ENCODE measurements at places on chromosomes 11 and 22. TPM values are rescaled to one million over a fixed set of nuclear protein-coding genes. Genes with fewer than 3 reads are reported as not detected.

Gene OR5A1
- not detected for total RNA-seq

Gene OR2D2
- not detected for total RNA-seq

Gene MRGPRX4
- total RNA-seq: not detected

Gene NAALAD2
- 0.42 TPM for total RNA-seq

Gene GAL
- not detected for total RNA-seq

Gene CNIH2
- not detected for total RNA-seq

DNA sequence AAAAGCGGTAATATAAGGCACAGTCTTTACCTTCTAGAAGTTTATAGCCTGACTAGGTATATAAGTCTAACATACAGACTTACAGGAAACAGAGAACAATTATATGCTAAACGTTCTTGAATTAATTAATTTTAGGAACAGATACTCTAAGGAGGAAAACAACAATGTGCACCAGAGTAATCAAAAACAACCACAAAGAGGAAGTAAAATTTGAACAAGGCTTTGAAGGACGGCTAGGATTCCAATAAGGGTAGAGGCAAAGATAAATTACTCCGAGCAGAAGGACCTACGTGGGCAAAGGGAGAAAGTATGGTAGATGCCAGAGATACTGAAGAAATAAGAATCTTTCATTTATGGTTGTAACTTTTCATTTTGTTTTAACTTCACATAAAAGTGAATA, 54.4 kb downstream of the ENTHD1 start:
- DNase-seq: no peak

DNA sequence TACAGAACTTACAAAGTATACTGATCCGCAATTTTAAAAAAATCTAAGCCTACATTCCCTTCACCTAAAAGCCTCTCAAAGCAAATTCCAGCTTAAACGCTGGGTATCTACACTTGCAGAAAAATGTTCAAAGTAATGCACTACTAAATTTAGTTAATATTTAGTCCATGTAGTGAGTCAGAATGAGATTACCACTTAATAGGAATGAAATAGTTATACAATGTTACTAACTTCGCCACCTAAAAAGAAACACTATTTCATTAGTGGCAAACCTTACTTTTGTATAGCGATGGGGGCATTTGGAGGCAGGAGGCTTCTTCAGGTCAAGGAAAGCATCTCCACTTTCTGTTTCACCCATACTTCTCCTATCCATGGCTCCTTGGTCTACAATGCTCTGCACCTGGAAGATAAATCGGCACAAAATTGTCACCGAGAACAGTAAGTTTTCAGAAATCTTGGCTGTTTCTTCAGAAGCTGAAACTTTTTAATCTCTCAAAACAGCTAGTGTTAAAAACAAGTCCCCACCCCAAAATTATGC, 1.2 kb downstream of the EIF4ENIF1 start:
- DNase-seq: no peak

DNA sequence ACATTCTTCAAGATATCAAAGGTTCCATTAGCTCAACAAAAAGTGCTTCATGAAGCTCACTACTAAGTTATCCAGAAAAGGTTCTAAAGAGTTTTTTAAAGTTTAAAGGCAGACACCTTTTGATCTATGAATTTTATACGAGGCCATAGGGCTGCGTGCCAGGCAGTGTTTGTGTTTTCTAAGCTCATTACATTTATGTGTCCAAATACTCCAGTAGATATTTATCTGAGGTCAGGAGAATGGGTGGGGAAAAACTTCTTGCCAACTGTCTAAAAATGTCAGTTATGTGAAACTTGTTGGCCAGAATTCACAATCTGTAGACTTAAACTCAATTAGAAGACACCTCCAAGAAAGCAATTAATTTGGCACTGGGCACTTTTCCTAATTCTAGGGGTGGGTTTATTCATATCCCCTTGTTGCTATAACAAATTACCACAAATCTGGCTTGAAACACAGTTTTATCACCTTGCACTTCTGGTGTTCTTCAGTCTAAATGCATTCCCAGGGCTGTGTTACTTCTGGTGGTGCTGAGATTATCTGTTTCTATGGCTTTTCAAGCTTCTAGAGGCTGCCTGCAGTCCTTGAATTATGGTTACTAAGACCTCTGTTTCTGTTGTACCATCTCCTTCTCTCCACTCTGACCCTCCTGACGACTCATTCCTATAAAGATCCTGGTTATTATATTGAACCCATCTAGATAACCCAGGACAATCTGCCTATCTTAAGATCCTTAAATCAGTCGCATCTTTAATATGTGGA, 1030.4 kb upstream of the CNTN5 start:
- DNase-seq: no peak

DNA sequence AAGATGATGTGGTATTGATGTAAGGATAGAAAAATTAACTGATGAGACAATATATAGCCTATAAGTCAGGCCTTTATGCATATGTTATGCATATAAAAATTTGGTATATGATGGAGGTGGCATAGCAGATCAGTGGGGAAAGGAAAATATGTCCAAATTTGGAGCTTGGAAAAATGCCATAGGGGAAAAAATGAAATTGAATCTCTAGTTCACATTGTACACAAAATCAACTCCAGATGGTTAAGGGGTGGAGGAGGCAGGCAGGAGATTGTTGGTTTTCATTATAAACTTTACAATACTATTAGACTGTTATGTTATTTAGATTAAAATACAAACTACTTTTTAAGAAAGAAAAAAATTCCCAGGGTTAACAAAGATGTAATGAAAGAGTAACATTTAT, 15.1 kb upstream of the CD3E start:
- no peak for DNase-seq

- DNase-seq: no peak
Measured at GRCh38 chr11:12802418-12803085, 128.3 kb downstream of the TEAD1 start.

DNA sequence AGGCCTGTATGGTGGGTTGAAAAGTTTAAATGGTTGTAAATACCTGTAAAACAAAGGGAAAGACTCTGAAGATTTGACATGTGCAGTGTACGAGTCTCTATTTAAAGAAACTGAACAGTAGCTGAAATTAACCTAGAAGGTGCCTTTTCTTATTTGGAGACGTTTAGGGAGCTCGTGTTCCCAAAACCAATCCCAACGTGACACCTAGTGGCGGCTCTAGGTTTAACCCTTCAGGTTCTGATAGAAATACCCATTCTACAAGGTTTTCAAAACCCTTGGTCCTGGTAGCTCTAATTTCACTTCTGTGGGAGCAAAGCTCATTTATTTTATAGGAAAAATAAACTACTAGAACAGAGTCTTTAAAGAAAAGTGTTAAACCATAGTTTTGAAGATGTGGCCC, 258.3 kb downstream of the LRRC4C start:
- no peak for DNase-seq

- no peak for DNase-seq
Measured at GRCh38 chr11:2378527-2379210, 1.6 kb downstream of the CD81 start.

GRCh38 chr11:126880872-126881271, 119.7 kb downstream of the KIRREL3 start:
- DNase-seq: no peak

DNA sequence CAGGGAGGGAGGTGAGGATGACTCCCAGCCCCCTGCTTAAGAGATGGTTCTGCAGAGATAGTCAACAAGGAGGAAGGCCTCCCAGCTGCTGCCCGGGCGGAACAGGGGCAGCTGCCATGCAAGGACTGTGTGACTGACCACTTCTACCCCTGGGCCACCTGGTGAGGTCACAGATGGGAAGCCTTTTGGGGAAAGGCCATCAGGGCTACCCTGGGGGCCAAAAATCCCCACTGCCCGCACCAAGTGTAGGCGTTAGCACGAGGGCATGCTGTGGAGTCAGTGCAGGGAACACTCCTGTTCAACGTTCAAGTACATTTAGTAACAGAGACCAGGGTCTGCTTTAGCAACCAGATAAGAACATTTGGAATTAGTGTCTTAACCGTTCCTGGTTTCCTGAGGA, 372.9 kb downstream of the BRD1 start:
- DNase-seq: no peak

- DNase-seq: no peak
Measured at GRCh38 chr22:44037519-44038375, 13.6 kb downstream of the PARVB start.

GRCh38 chr22:50252082-50253045, 1.3 kb upstream of the HDAC10 start:
- no peak for DNase-seq

GRCh38 chr11:1022908-1023810, 13.4 kb downstream of the MUC6 start:
- no peak for DNase-seq

DNA sequence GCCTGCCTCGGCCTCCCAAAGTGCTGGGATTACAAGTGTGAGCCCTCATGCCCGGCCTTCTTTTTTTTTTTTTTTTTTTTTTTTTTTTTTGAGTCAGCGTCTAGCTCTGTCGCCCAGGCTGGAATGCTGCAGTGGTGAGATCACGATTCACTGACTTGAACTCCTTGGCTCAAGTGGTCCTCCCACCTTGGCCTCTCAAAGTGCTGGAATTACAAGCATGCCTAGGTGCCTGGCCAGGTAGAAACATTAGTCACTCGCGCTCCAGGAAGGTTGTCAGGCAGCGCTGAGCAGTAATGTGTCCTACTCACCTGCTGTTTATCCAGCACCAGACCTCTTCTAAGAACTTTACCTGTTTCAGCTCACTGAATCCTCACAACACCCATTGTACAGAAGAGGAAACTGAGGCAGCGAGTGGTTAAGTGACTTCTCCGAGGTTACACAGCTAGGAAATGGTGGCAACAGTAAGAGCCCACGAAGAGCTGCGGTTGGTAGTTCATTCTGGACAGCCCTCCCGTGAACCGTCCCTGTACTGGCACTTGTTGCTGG, 496 bp upstream of the CST6 start:
- no peak for DNase-seq

DNA sequence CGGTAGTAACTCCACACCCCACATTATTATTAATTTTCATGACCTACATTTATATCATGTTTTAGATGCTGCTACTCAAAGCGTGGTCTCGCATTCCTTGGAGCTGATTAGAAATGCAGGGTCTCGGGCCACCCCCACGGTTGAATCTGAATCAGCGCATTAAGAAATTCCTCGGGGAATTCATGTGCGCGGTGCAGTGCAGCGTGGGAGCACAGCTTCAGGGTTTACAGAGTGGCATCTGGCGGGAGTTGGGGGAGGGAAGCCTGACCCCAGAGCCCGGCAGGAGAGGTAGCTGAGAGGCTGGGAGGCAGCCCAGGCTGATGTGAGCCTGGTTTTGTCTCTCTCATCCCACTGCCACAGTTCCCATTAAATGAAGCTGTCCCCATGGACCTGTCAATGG, 48.1 kb upstream of the DAGLA start:
- DNase-seq: no peak

- no peak for DNase-seq
Measured at GRCh38 chr22:23278883-23279675, 98.8 kb downstream of the BCR start.

DNA sequence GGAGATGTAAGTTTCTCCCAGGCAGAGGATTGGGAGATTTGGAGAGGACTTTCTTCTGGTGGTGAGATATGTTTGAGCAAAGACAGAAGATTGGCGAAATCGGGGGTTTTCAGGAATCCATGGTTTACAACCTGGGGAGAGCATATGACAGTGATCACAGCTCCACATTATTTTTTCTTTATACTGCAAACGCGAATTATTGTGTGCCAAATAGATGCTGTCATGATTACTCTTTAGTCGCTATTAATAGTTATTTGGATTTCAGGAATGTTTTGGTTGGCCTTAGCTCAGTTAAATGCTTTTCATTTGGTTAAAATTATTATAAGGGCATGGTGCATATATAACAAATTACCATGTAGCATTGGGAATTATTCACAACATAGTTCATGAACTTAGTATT, 15.2 kb downstream of the ATXN10 start:
- no peak for DNase-seq

GRCh38 chr11:72781063-72781312, 12.9 kb downstream of the STARD10 start:
- DNase-seq: no peak

DNA sequence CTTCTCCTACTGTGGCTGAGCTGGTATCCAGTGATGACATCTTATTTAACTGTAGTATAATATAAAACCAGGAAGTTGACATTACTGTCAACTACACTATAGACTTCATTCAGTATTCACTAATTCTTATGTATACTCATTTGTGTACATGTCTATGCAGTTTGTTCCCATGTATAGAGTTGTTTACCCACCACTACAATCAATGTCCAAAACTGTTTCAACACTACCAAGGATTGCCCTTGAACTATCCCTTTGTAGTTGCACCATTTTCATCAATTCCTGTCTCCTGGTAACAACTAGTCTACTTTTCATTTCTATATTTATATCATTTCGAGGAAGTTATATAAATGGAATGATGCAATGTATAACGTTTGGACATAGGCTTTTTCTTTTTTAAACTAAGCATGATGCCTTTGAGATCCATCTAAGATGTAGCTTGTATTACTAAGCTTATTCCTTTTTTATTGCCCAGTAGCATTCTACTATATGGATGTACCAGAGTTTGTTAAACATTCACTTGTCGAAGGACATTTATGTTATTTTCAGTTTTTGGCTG, 39.2 kb downstream of the TMEM135 start:
- no peak for DNase-seq

DNA sequence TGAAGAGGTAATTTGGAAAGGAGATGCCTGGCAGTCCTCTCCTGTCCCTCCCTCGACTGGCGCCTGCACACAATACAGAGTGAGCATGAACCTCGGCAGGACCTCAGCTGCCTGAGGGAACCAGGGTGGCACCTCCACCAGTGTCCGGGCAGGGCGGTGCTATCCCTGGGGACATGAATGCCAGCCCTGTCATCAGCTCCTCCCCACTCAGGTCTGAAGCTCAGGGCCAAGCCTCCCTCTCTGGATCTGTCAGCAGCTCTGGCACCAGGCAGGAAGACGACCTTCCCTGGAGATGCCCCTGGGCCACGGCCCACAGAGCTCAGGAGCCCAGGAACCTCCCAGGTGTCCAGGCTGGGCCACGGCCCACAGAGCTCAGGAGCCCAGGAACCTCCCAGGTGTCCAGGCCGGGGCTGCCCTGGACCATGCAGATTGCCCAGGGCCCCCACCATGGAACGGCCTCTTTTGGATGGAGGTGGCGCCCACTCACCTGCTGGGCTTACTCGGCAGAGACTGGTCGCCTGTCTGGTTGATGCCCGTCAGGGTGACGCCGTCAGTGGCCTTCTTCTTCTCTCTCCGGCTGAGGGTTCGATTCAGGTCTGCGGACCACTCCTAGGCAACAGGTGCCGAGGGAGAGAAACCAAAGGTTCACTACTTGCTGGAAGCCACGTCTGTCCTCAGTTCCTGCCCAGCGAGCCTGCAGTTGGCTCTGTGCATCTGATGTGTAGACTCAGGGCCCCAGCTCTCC, 21.7 kb upstream of the ARFGAP3 start:
- no peak for DNase-seq

Measured in thoracic aorta (tissue), 2 donors.